Right forelimb (tissue), 1 donor: ENCODE measurements at places on chromosomes 7 and 10.
A peak's percentile ranks its signal among the peaks of the same experiment; 100 is the strongest.

DNA sequence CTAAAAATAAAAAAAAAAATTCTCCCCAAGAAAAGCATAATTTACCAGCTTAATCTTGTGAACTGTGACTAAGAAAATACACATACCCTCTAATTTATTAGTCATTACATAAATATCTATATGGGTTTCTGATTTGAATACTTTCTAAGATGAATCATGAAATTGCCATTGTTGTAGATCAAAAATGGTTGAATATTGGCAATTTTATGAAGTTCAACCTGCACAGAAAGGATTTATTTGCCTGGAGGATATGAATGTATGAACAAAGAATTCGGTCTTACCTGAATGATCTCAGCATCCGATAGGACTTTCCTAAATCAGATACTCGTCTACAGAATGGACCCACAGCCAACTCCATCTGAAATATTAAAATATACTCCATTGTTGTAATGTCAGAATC is 61.5 kb downstream of the HBP1 start:
- DNase-seq: no peak

DNA sequence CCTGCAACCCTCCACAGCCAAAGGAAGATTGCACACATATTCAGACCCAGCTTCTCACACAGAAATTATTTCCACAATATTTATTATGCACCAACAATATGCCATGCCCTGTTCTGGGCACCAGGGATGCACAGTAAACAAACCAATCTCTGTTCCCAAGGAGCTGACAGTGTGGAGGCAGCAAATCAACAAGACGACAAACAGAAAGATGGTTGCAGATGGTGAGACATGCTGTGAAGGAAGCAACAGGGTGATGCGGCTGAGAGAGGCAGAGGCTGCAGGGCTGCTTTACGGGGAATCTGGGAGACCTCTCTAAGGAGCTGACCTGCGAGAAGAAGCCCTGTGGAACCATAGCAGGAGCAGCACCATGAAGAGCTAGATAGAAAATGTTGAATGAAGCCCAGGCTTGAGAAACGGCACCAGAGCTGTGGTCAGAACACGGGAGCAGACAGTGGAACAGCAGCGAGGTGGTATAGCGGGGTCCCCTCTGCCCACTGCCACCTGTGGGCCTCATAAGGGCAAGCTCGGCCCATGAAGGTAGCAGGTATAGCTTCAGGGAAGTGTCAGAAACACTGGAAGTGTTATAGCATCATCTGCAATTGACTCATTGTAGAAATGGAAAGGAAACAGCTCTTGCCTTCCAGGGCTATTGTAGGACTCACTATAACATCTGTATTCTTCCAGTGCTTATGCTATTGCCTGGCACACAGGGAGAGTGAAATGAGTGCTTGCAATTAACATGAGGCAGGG is 17.4 kb downstream of the RBP3 start:
- DNase-seq: peak; percentile 9

- no peak for DNase-seq
Observed at GRCh38 chr7:64870656-64871055, 32.4 kb upstream of the ZNF273 start.

- DNase-seq: no peak
Observed at GRCh38 chr10:16853201-16853600, 36.0 kb upstream of the RSU1 start.

DNA sequence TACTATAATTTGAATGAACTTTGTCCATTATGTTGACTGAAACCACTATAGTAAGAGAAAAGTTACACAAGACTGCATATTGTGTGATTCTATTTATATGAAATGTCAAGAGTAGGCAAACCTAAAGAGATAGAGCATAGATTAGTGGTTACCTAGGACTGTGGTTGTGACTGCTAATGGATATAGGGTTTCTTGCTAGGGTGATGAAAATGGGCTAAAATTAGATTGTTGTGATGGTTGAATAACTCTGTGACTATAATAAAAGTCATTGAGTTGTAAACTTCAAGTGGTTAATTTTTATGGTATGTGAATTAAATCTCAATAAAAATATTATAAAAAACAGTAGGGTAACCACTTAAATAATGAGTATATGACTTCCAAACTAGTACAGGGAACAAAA is 142.9 kb upstream of the AHR start:
- DNase-seq: no peak
